Glomerular endothelial cell (primary cell): ENCODE measurements at places on chromosomes 2 and 18. TPM values are rescaled to one million over a fixed set of nuclear protein-coding genes. Genes with fewer than 3 reads are reported as not detected.

SERPINB13 gene
- total RNA-seq: not detected in 2 replicates

CGREF1 gene
- 0.87 and 3.4 TPM in 2 replicates for total RNA-seq

AKAIN1 gene
- not detected in 2 replicates for total RNA-seq

ST6GAL2 gene
- 17.4 and 39.5 TPM in 2 replicates for total RNA-seq

KCNS3 gene
- total RNA-seq: 6.8 and 13.0 TPM in 2 replicates

PRKAG3 gene
- total RNA-seq: not detected in 2 replicates

POMC gene
- 0.58 and 2.8 TPM in 2 replicates for total RNA-seq
